ENCODE measurements at places on chromosomes 2 and 18. TPM values are rescaled to one million over a fixed set of nuclear protein-coding genes. Genes with fewer than 3 reads are reported as not detected.

The SERPINB2 gene
- total RNA-seq = not detected

The MROH2A gene
- total RNA-seq = not detected

The SERPINB11 gene
- not detected for total RNA-seq

The CEP68 gene
- 19.4 TPM for total RNA-seq

The ACKR3 gene
- 0.74 TPM for total RNA-seq

The IL1RN gene
- total RNA-seq = 0.58 TPM

The TMEM198 gene
- 0.47 TPM for total RNA-seq

The TRIM54 gene
- not detected for total RNA-seq

The FOXI3 gene
- total RNA-seq = not detected

The AGFG1 gene
- total RNA-seq = 55.9 TPM

The REEP1 gene
- total RNA-seq = not detected

The ARID5A gene
- 326 TPM for total RNA-seq

The CXCR1 gene
- total RNA-seq = 0.08 TPM

The DGUOK gene
- total RNA-seq = 30.5 TPM

The TMEM37 gene
- total RNA-seq = not detected

The ANKRD30BL gene
- not detected for total RNA-seq

The DYNAP gene
- total RNA-seq = not detected

The TCF4 gene
- 3.0 TPM for total RNA-seq

The DLX2 gene
- total RNA-seq = not detected

The CRYGC gene
- not detected for total RNA-seq

The DLGAP1 gene
- total RNA-seq = 0.36 TPM

The TSPYL6 gene
- not detected for total RNA-seq

The BOK gene
- total RNA-seq = not detected

The C2orf78 gene
- not detected for total RNA-seq

The SNORC gene
- 1.2 TPM for total RNA-seq

The NXPH2 gene
- not detected for total RNA-seq

The RAB17 gene
- total RNA-seq = not detected

The MBD1 gene
- total RNA-seq = 107 TPM

The ADD2 gene
- total RNA-seq = 6.4 TPM

The HTR2B gene
- not detected for total RNA-seq

The MC5R gene
- total RNA-seq = not detected

The EMILIN1 gene
- 0.14 TPM for total RNA-seq

The CTAGE1 gene
- not detected for total RNA-seq

The LMAN2L gene
- total RNA-seq = 1.8 TPM

The BMP10 gene
- total RNA-seq = not detected

The TRIM43 gene
- total RNA-seq = not detected

The REG3G gene
- not detected for total RNA-seq

The EN1 gene
- total RNA-seq = not detected

The PID1 gene
- 0.38 TPM for total RNA-seq

The TBR1 gene
- not detected for total RNA-seq

The HMSD gene
- not detected for total RNA-seq

The TCF23 gene
- total RNA-seq = not detected

The IL36B gene
- total RNA-seq = not detected

The CD28 gene
- total RNA-seq = 128 TPM

The EHBP1 gene
- total RNA-seq = 21.4 TPM

The EGR4 gene
- total RNA-seq = 0.17 TPM

The MC2R gene
- total RNA-seq = not detected

The PSMA8 gene
- total RNA-seq = not detected

The TTR gene
- total RNA-seq = not detected

The POTEC gene
- total RNA-seq = not detected

The GKN2 gene
- not detected for total RNA-seq

The PREPL gene
- 31.4 TPM for total RNA-seq

The CYP27C1 gene
- total RNA-seq = not detected

The UCN gene
- 2.3 TPM for total RNA-seq

The ANKAR gene
- 8.0 TPM for total RNA-seq

The ACADL gene
- not detected for total RNA-seq

Data from CD4-positive, alpha-beta T cell (primary cell).